NCI-H524 treated with DMSO at 0.1 percent for 48 hours (cell line): ENCODE measurements at places on chromosomes 5 and 9.

DNA sequence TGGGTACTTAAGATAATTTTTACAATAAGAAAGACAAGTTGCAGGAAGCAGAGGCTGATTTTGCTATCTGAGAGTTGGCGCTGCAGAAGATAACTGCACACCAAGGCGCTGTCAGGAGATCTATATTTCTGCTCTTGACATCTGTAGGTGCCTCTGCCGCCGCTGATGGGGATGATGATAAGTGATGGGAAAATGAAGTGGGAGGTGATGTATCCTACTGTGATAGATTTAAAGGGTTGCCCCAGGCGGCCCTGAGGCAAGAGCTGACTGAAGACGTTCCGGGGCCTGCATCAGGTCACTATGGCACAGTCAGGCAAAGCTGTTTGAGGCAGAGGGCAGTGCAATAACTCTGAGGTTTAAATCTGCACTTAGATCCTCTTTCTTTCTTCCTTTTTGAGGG lies 78.1 kb downstream of the SNCAIP start:
- no peak for DNase-seq

- no peak for DNase-seq
These were observed 94.5 kb downstream of the TMC1 start for GRCh38 chr9:72615931-72616330.

DNA sequence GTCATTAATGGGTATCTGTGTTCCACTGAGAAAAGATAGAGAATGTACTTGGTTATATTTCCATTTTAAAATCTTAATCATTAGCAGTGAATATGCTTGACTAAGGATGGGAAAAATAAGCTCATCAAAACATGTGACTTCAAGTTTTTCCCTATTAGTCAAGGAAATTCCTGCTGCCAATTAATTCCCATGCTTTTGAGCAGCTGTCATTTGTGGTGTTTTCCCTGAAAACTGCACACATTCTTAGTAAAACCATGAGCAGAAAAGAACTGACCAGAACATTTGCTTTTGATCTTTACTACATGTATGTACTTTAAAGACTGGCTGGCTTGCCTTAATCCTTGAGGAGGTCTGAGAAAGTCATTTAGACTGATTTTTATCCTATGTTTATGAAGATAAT lies 75.2 kb downstream of the AOPEP start:
- no peak for DNase-seq

DNA sequence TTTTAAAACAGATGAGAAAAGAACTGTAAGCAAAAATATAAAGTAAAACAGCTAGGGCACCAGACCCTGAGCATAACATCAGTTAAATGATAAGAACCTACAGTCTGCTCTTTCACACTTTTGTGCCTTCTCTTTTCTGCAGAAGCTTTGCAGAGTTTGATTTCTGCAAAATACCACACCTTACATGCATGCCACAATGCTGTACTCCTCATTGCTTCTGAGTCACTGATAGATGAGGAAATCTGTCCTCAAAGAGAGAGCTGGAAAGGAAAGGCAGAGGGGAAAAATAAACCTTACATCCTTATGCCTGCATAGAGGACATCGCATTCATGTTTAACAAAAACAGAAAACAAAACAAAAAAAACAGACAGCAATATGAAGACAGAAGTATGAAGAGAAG lies 142.9 kb downstream of the ATPSCKMT start:
- no peak for DNase-seq

DNA sequence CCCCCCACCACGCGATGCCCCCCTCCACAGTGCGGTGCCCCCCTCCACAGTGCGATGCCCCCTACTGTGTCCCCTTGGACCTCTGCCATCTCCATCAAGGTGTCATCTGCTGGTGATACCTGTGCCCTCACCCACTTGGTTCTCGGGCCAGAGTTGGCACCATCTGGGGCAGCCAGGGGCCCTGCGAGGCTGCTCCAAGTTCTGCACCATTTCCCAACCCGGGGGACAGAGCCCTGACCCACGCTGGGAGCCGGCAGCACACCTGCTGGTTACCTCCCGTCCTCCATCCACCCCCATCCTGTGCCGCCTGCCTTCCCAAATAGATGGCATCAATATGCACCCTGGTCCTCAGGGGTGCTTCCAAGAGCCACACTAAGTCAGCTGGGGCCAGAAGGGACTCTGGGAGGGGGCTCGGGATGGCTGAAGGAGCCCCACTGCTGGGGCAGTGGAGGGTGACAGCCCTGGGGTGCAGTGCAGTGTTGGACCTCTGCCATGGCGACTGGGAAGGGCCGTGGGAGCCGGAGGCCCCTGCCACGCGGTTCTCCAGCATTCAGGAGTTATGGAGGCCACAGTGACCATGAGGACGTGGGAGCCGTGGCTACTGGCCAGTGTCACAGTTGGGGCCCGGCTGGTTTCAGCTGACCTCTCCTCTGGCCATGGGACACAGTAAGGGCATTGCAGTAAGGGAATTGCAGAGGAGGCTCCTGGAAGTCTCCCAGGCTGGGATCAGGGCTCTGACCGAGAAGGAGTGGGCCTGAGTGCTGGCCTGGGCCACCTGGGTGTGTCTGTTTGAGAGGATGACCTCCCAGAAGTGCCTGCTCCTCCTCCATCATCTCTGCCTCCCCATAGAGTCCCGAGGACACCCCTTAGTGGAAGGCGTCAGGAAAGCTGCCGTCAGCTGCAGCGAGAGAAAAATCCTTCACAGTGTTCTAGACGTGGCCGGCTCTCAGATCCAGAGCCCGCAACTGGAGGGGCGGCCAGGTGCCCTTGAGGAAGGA lies 44.2 kb upstream of the NOTCH1 start:
- no peak for DNase-seq

DNA sequence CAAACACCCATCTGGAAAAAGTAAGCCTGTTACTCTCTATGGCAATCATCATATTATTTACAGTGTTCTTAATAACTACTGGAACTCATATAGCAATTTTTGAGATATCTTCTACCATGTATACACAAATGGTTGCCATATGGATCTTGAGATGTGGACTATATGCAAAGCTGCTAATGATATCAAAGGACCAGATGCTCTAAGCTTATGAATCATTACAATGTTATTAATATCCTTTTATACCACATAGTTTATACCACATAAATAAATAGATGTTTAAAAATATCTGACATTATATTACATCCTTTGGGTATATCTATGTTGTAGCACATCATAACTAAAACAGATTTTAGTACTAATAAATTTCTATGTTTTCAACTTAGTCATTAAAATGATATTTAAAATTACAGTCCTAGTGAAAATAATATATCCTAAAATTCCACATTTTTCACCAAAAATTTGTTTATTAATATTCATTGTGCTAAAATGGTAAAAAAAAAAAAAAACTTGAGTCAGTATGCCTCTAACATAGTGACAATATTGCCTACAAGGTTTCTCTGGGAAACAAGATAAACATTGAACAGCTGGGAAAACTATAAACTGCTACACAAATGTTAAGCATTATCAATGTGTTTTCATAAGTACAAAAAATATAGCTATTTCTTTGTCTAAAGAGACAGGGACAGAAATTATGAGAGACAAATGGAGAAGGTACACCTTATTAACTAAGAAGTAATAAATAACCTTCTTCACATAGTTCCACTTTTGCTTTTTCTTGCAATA lies 85.5 kb downstream of the DTWD2 start:
- peak; percentile 77 for DNase-seq

- DNase-seq: no peak
These were observed 268.2 kb downstream of the MAST4 start for GRCh38 chr5:66864240-66864884.

- no peak for DNase-seq
These were observed 79.8 kb upstream of the SPATA31D4 start for GRCh38 chr9:81848472-81848871.

GRCh38 chr5:122774519-122774860 lies 390 bp upstream of the SNX2 start:
- DNase-seq: no peak

GRCh38 chr5:89473196-89473595 lies 590.2 kb upstream of the MEF2C start:
- no peak for DNase-seq

- no peak for DNase-seq
These were observed 251.1 kb upstream of the PPP1R2B start for GRCh38 chr5:156598964-156599363.

DNA sequence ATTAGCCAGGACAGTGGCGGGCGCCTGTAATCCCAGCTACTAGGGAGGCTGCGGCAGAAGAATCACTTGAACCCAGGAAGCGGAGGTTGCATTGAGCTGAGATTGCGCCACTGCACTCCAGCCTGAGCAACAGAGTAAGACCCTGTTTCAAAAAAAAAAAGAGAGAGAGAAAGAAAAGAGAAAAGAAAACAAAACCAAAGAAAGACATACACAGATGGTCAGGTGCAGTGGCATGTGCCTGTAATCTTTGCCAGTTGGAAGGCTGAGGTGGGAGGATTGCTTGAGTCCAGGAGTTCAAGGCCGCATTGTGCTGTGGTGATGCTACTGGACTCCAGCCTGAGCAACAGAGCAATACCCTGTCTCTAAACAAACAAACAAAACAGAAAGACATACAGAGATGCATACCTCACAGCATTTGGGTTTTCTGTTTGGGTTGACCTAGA lies 10.0 kb upstream of the PSAT1 start:
- DNase-seq: no peak

- DNase-seq: no peak
These were observed 89.2 kb upstream of the CAST start for GRCh38 chr5:96572864-96573512.

DNA sequence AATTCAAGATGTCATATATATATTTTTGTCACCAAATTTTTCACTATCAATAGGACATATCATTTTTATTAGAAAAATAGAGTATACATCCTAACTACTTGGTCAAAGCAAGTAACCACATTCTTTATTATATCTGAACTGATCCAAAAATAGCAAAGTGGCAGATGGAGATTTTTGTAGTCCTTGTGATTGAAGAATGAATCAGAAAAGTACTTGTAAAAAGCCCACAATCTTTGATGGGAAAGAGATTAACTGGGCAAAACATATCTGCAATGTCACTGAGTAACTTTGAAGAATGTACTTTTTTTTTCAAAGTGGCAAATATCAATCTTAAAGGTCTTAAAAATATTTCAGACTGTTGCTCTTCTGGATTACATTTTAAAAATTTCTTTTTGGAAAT lies 1040.6 kb upstream of the SEMA6A start:
- DNase-seq: no peak

DNA sequence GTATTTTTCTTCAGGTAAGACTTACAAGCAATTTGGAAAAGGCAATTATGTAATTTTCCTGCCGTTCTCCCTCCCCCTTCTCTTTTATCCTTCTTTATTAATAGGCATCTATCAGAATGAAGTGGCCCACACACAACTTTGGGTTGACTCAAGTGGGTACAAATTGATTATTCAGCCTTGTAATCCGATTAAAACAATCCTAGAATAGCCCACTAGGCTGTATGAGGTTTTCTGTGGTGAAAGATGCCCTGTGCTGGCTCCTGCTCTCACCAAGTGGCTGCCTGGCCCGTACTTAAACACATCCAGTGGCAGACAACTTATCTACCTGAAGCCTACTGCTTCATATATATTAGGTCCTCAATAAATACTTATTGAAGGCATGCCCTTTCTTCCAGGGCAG lies 177.3 kb upstream of the C9orf72 start:
- peak; percentile 70 for DNase-seq

GRCh38 chr9:136323371-136323789 lies 4.0 kb upstream of the GPSM1 start:
- DNase-seq: no peak

DNA sequence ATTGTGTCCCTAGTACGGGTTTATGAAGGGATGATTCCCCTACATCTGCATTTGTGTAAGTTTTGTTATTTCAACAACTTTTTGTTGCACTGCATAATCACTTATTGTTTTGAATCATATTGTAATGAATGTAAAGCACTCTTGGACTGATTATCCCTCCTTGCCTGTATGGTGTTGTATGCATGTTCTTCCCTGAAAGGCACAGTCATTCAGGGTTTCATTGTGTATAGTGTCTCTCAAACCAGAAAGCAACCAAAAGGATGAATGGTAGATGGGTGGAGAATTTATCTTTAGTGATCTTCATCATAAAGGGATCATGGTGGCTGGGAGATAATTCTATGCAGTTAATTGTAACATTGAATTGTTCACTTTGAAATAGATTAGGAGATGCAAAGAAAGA lies 247.3 kb downstream of the BRINP1 start:
- DNase-seq: no peak

GRCh38 chr9:7608261-7608660 lies 191.3 kb downstream of the DMAC1 start:
- no peak for DNase-seq

DNA sequence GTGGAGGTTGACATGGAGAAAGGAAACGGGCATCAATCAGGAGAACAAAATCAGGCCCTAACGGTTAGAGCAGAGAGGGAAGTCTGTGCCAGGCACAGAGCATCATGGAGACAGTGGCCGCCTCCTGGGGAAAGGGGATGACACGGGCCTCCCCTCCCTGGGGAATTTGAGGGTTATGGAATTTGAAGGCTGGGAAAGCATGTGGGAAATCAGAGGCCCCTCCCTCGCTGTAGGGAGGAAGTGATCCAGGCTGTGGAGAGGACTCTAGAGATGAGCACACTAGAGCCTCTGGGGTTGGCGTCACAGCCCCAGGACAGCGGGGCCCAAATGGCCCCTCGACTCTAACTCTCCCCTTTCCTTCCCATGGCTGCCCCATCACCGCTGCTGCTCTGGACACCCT lies 36.7 kb downstream of the PROP1 start:
- no peak for DNase-seq

- no peak for DNase-seq
These were observed 25.2 kb upstream of the ASPN start for GRCh38 chr9:92507496-92507895.

- no peak for DNase-seq
These were observed 202.2 kb upstream of the VLDLR start for GRCh38 chr9:2419347-2419746.

GRCh38 chr5:146466521-146467349 lies 19.6 kb downstream of the TCERG1 start:
- no peak for DNase-seq

- no peak for DNase-seq
These were observed 283.6 kb downstream of the ELAVL2 start for GRCh38 chr9:23542438-23542837.

DNA sequence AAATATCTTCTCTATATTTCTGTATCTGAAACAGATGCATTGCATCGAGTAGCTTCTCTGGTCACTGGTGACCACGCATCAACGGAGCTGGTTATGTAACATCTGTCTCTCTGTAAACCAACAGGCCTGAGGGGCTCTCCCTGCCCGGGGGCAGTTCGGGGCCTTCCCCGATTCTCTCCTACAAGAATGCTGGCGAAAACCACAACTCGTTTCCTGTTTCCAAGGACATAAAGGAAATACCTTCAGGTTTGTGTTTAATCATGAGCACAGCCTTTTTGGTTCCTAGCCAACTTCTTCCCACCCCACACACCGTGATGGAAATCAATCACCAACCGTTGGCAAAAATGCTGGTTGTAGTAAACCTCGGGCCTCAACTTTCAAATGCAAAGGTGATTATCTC lies 25.1 kb downstream of the GDNF start:
- no peak for DNase-seq

- no peak for DNase-seq
These were observed 708.7 kb downstream of the CDH9 start for GRCh38 chr5:26329562-26330189.

DNA sequence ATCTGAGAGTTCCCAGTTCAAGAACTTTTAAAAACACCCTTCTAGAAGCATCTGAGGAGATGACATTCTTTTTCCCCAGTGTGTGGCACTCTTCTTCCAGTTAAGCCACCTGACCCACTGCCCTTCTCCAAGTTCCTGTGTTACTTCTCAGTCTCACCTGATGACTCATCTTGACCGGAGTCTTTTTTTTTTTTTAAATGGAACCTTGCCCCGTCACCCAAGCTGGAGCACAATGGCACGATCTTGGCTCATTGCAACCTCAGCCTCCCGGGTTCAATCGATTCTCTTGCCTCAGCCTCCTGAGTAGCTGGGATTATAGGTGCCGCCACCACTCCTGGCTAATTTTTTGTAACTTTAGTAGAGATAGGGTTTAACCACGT lies 224.1 kb upstream of the DAB2 start:
- no peak for DNase-seq
